Activated T-helper 9 cell treated with anti-CD3 and anti-CD28 coated beads, Interleukin-2, amount 50 U/mL, for 16 hours (primary cell): ENCODE measurements at places on chromosomes 1 and 21.
A peak's percentile ranks its signal among the peaks of the same experiment; 100 is the strongest.

DNA sequence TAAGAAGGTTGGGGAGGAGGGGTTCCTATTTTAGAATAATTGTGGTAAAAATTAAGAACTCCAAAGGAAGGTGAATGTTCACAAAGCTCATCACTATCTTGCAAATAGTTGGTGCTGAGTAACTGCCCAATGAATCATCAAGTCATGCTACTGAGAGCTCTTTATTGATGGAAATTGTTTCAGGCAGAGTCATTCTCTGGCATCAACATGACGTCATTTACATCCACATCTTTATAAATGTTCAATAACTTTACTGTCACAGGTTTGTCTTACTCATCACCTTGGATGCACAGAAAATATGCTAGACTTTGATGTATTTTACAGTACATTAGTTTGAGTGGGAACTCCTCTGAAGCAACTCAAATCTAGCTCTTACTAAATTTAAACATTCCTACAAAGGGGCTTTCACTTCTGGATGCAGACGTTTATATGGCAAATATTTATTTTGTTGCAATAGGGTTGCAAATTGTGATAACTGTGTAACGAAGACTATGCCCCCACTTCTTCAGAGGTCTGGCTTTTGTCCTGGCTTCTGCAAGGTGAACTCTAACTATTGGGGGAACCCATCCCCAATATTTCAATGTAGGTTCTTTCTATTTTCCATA, 273.7 kb upstream of the AJAP1 start:
- no peak for DNase-seq

- no peak for DNase-seq
Measured at GRCh38 chr1:159869173-159869572, 6.7 kb upstream of the VSIG8 start.

GRCh38 chr1:85297855-85298629, 21.6 kb upstream of the BCL10 start:
- peak; percentile 67 for DNase-seq

- no peak for DNase-seq
Measured at GRCh38 chr1:234605399-234605982, 4.5 kb downstream of the IRF2BP2 start.

DNA sequence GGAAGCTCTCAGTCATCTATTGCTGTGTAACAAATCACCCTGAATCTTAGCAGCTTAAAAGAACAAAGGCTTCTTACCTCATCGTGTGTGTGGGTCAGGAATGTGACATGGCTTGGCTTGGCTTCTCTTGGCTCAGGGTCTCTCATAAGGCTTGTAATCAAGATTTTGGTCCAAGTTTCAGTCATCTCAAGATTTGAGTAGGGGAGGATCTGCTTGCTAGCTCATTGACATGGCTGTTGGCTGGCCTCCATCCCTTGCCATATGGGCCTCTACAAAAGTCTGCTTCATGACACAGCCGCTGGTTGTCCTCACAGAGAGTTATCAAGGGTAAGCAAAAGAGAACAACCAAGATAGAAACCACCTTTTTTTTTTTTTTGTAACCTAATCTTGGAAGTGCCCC, 207.7 kb downstream of the PTPRC start:
- no peak for DNase-seq

GRCh38 chr1:56215771-56216170, 363.6 kb downstream of the PLPP3 start:
- DNase-seq: no peak

DNA sequence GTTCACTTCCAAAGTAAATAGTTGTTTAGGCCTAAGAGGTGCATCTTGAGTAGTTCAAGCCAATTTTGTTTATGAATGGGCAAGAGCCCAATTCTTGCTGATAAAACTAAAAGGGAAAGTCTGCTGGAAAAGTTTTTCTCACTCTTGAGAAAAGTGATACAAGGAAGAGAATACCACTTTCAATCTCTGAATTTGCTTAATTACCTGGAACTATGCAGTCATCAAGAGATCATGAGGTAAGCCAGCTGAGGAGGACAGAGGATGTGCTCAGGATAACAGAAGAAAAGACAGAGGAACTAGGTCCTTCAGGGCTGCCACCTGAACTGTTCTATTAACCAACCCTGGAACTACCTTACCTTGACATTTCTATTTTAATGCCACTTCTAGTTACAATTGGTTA, 42.2 kb downstream of the ILDR2 start:
- no peak for DNase-seq

DNA sequence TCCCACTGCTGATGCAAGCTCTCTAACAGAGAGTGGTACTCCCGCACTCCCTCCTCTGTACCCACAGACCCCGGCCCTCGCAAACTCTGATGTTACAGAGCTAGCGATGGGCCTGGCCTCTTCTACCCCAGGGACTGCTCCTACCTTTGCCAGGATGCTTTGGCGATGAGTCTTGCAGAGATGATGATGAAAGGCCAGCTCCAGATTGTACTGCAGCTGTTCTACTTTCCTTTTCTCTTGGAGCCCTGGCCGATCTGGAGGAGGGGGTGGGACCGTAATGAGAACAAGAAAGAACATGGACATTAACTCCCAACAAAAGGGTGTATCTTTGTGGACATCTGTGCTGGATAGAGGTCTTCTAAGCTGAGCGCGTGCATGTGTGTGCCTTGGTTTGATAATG, 6.0 kb upstream of the LINGO4 start:
- no peak for DNase-seq

DNA sequence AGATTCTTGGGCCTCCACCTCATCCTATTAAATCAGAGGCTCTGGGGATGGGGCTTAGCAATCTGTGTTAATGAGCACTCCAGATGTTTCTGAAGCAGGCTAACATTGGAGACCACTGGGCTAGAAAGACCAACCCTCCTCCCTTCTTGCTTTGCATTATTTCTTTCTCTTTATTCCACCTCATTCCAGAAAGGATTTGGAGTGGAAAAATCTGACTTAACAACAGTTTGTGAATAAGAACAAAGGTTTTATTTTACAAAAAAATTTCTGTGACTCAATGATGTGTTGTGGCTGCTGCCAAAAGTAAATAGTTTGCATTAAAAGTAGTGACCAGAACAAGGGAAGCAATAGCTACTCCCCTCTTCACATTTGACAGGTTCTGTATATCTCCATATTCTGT, 79.4 kb downstream of the TGFB2 start:
- DNase-seq: no peak

DNA sequence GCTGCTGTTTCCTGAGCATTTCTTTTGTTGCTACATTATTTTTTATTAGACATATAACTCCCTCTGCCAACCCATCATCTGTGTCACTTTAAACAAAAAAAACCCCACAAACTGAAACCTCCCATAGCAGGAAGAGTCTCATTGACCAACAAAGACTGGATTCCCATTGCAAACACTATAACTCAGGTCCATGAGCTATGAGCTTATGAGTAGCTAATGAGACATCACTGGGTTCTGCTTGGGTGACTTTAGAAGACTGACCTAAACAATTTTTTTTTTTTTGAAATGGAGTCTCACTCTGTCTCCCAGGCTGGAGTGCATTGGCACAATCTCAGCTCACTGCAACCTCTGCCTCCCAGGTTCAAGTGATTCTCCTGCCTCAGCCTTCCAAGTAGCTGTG, 212.8 kb downstream of the LTN1 start:
- DNase-seq: no peak

DNA sequence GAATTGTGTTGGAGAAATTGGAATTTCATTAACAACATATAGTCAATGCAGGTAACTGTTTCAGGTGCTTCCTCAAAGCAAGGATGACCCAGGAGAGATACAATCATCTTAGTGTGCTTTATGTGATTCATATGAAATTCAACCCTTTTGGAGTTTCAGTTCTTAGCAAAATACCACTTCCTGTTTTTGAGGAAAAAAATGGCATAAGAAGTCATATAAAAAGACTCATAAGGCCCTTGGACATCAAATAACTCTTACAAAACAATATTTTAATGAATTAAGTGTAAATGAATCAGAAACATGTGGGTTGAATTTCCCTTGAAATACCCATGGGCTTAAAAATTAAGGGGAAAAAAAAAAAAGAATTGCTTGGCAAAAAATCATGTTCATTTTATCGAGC, 926.6 kb downstream of the LTN1 start:
- DNase-seq: no peak

GRCh38 chr1:118115567-118116295, 69.3 kb downstream of the SPAG17 start:
- DNase-seq: no peak

DNA sequence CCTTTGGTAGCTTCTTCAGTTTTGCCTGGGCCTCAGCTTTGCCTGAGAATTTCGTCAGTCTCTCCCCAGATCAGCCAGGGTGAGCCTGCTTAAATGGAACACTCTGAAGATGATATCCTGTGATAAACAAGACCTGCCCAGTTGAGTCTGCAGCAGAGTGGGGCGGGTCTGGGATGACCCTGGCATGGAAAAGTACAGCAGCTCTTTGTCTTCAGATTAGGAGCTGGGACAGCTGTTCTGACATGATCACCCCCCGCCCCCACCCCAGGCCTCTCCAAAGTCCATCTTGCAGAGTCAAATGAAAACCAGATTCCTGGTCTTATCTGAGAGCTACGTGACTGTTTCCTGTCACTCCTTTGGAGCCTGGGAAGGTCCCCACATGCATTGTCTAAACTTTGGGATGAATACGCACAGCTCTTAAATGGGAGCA, 2.2 kb upstream of the TMEM51 start:
- no peak for DNase-seq

DNA sequence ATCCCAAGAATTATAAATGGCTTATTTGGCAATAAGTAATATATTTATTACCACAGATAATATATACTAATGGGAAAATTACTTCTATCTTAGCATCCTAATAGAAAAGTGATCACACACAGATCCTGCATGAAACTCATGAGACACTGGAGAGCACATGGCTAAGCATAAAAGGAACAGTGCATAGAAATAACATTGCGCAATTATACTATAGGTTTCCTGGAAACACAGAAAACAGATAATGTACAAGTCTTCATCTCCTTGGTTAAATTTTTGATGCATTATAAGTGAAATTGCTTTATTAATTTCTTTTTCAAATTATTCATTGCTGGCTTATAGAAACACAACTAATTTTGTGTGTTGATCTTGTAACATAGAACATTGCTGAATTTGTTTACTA, 210.4 kb downstream of the USH2A start:
- DNase-seq: no peak

- DNase-seq: no peak
Measured at GRCh38 chr1:199859491-199859933, 168.0 kb upstream of the NR5A2 start.

GRCh38 chr1:51690285-51690961, 73.5 kb downstream of the OSBPL9 start:
- DNase-seq: no peak

- DNase-seq: no peak
Measured at GRCh38 chr1:150606463-150607142, 22.8 kb downstream of the ENSA start.

- no peak for DNase-seq
Measured at GRCh38 chr1:151986501-151987190, 7.0 kb downstream of the S100A10 start.
